Upper lobe of right lung (tissue), 1 donor: ENCODE measurements at places on chromosomes 7 and 10. TPM values are rescaled to one million over a fixed set of nuclear protein-coding genes. Genes with fewer than 3 reads are reported as not detected.

VSTM4 gene
- total RNA-seq, result 19.5 TPM

MYPN gene
- total RNA-seq, result not detected

DPP6 gene
- 1.6 TPM for total RNA-seq

MMRN2 gene
- total RNA-seq, result 86.3 TPM

DNA sequence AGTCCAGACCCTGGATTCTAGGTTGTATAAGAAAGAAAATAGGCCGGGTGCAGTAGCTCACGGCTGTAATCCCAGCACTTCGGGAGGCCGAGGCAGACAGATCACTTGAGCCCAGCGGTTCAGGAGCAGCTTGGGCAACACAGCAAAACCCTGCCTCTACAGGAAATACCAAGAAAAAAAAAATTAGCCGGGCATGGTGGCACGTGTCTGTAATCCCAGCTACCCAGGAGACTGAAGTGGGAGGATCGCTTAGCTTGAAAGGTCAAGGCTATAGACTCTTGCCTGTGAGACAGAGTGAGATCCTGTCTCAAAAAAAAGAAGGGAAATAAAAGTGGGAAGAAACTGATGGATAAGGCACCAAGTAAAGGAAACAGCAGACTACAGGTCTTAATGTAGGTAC lies 287.9 kb upstream of the KLF14 start:
- H3K27me3 ChIP-seq, result no peaks in the 10 kb centered on the region
- no peak for DNase-seq
- H3K4me3 ChIP-seq, result no peak overlapping the region
- H3K36me3 ChIP-seq, result no peaks in the 10 kb centered on the region

DNA sequence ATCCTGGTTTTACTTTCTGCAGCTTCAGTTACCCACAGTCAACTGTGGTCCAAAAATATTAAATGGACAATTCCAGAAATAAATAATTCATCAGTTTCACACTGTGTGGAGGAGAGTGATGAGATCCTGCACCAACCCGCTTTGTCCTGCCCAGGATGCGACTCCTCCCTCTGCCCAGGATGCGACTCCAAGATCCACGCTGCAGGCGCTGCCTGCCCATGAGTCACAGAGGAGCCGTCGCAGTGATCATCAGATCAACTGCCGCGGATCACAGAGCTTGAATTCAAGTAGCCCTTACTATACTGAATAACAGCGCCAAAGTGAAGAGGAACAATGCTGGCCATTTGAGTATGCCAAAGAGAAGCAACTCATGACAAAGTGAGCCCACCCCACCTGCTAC lies 61.5 kb downstream of the GRB10 start:
- no peaks in the 10 kb centered on the region for H3K36me3 ChIP-seq
- no peaks in the 10 kb centered on the region for H3K27me3 ChIP-seq
- no peak for DNase-seq
- H3K4me1 ChIP-seq, result peaks cover 45% of the 10 kb centered on the region
- H3K4me3 ChIP-seq, result no peak overlapping the region

DNA sequence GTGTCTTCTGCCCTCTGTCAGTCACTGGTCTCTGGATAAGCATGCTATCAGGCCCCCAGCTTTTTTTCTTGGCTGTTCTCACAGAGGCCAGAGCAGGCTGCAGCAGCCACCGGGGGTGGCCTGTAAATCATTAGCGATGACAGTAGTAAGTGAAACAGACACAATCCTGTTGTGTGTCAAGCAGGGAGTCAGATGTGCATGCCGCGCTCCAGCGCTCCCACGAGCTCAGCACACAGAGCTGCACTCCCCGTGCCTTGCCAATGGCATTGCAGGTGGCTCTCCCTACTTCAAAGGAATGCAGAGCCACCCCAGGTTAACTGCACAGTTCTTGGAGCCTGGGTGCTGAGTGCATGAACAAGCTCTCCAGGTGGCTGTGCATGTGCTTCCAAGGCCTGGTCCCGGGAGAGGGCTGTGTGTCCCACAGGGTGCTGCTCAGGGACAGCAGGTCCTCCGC lies 226.1 kb downstream of the GLRX3 start:
- no peak for DNase-seq
- H3K27me3 ChIP-seq, result no peaks in the 10 kb centered on the region
- no peak overlapping the region for H3K27ac ChIP-seq
- H3K36me3 ChIP-seq, result no peaks in the 10 kb centered on the region

GRCh38 chr10:33600381-33600780 lies 265.9 kb upstream of the NRP1 start:
- H3K4me1 ChIP-seq, result no peaks in the 10 kb centered on the region
- DNase-seq, result no peak
- H3K27ac ChIP-seq, result no peak overlapping the region
- no peaks in the 10 kb centered on the region for H3K36me3 ChIP-seq
- no peak overlapping the region for H3K4me3 ChIP-seq

DNA sequence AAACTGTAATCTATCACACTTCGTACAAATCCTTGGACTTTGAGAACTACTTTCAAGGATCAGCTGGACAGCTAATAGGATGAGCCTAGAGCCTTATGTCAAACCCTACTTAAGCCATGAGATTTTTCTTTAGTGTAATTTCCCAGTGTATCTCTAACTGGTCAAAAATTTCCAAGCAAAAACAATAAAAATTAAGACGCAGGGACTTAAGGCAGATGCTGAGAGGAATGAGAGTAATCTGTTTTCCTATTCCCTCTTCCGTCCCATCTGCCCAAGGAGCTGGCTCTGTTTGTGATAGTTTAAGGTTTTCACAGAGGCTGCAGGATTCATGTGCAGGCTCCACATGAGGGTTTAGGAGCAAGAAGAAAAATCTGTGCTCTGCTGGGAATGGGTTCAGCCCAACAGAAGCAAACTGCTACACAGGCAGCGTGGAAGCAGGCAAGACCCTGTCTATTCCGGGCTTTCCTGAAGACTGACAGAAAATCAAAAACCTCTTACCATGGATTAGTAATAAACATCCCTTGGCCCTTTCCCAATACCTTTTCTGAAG lies 62.2 kb downstream of the ARMH3 start:
- H3K36me3 ChIP-seq, result peaks cover 65% of the 10 kb centered on the region
- H3K4me3 ChIP-seq, result no peak overlapping the region
- peaks cover 5% of the 10 kb centered on the region for H3K4me1 ChIP-seq
- no peak overlapping the region for H3K27ac ChIP-seq
- no peak for DNase-seq
- H3K27me3 ChIP-seq, result no peaks in the 10 kb centered on the region

- no peak overlapping the region for H3K27ac ChIP-seq
- H3K4me3 ChIP-seq, result no peak overlapping the region
- peaks cover 4% of the 10 kb centered on the region for H3K36me3 ChIP-seq
Measured at GRCh38 chr10:20007426-20007825, 191.2 kb downstream of the PLXDC2 start.

GRCh38 chr7:75981203-75981452 lies 13.3 kb downstream of the TMEM120A start:
- no peak overlapping the region for H3K27ac ChIP-seq
- no peaks in the 10 kb centered on the region for H3K4me1 ChIP-seq
- H3K4me3 ChIP-seq, result no peak overlapping the region
- no peaks in the 10 kb centered on the region for H3K27me3 ChIP-seq
- no peak for DNase-seq

DNA sequence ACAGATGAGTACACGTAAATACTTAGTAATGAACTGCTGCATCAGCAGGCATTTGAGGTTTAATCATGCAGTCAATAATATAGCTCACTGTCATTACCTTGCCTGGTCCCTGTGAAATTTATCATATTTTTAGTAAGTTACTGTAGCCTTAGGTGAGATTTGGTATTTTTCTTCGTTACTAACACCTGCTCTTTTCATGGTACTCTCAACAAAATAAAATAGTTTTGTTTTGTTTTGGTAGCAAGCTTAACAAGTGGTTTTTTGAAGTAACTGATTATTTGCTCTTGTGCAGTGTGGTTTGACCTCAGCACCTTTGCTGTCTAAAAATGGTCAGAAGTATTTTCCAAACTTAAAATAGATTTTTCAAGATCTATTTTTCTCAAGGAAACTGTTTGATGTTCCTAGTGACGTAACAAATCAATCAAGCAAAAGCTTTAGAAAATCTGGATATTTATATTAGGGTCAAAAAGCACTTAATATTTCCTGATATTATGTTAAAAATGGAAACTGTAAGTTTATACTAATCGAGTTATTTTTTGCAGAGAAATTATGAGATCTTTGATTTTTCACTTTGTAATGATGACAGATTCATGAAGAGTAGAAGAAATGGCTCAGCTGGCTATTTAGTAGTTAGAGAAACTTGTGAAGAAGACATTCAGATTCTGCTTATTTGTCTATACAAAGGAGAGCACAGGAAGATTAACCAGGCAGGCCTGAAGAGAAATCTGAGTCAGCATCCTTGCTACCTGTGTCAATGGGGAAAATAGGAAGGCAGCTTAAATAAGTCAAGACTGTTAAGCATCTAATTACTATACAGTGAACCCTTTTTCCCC lies 21.0 kb upstream of the RPA3 start:
- H3K36me3 ChIP-seq, result no peaks in the 10 kb centered on the region
- H3K27ac ChIP-seq, result no peak overlapping the region
- no peaks in the 10 kb centered on the region for H3K27me3 ChIP-seq
- no peak overlapping the region for H3K4me3 ChIP-seq
- DNase-seq, result no peak

- no peak for DNase-seq
- no peaks in the 10 kb centered on the region for H3K27me3 ChIP-seq
- no peak overlapping the region for H3K27ac ChIP-seq
- peaks cover 6% of the 10 kb centered on the region for H3K4me1 ChIP-seq
- H3K4me3 ChIP-seq, result no peak overlapping the region
Measured at GRCh38 chr7:42167206-42167605, 69.8 kb downstream of the GLI3 start.

GRCh38 chr10:130357226-130357625 lies 221.0 kb downstream of the GLRX3 start:
- H3K4me1 ChIP-seq, result no peaks in the 10 kb centered on the region
- no peaks in the 10 kb centered on the region for H3K36me3 ChIP-seq

DNA sequence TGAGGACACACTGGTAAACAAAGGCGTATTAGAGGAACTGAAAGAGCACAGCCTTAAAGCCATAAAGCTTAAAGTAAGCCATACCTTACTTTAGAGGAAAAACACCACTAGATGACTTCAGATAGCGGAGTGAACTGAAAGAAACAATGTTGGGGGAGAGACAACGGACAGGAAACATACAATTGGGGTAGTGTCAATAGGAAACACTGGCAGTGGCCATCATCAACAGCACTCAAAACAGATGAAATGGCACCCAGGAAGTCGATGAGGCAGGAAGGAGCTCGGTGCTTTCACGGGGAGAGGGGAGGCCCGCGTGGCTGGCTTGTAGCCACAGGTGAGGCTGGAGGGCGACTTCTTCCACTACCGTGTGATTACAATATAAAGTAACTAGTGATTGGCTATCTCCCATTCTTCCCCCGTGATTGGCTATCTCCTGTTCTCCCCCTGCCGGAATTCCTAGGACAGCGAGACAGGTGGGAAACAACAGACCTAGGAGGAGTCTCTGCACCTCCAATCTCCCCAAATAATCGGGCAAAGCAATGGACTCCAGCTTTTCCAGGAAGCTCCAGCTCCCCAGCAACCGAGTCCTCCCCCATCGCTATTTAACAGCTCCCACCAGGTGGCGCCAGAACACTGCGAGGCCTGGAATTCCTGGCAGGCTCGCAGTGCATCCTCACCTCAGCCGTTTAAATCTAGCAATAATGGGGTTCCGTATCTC lies 2.4 kb upstream of the TAS2R38 start:
- no peaks in the 10 kb centered on the region for H3K27me3 ChIP-seq
- H3K4me3 ChIP-seq, result peak overlapping the region; percentile 28
- peak; percentile 87 for DNase-seq
- no peaks in the 10 kb centered on the region for H3K36me3 ChIP-seq
- peaks cover 6% of the 10 kb centered on the region for H3K4me1 ChIP-seq

GRCh38 chr7:6705959-6706665 lies 635 bp downstream of the ZNF12 start:
- H3K27ac ChIP-seq, result peak overlapping the region; percentile 86
- peak; percentile 77 for DNase-seq
- peak overlapping the region; percentile 95 for H3K4me3 ChIP-seq

GRCh38 chr10:86085136-86085535 lies 281.5 kb downstream of the GRID1 start:
- DNase-seq, result peak; percentile 33
- H3K27ac ChIP-seq, result no peak overlapping the region
- H3K36me3 ChIP-seq, result no peaks in the 10 kb centered on the region
- H3K27me3 ChIP-seq, result no peaks in the 10 kb centered on the region
- no peaks in the 10 kb centered on the region for H3K4me1 ChIP-seq

DNA sequence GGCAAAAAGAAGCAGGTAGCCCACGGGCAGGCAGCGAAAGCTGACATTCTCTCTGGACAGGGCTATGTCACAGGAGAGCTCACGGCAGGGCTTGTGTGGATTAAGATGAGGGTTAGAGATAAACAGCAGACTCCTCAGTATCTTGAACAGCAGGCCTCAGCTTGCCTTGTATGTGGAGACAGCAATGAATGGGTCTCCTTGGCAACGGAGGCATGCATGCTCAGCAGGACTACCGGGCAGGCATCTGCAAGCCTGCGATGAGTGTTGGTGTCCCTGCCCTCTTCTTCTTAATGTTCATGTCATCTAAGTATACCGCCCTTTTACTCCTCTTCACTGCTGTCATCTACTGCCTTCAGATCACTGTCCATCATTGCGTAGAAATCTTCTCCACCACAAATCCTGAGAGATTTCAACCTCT lies 81.9 kb upstream of the C1GALT1 start:
- DNase-seq, result no peak
- H3K36me3 ChIP-seq, result no peaks in the 10 kb centered on the region
- H3K27ac ChIP-seq, result no peak overlapping the region
- H3K4me3 ChIP-seq, result no peak overlapping the region

DNA sequence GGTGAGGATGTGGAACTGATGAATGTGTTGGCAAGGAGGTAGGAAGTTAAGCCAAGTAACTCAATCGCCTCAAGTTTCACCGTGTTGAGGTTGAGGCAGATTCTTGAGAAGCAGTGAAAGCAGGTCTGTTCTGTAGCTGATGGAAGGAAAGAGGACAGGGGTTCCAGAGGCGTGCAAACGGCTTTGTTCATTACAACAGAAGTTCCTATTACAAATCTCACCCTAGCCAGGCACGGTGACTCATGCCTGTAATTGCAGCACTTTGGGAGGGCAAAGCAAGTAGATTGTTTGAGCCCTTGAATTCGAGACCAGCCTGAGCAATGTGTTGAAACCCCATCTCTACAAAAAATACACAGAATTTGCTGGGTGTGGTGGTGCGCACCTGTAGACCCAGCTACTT lies 36.9 kb upstream of the PTF1A start:
- H3K36me3 ChIP-seq, result no peaks in the 10 kb centered on the region
- DNase-seq, result no peak
- H3K4me3 ChIP-seq, result no peak overlapping the region

DNA sequence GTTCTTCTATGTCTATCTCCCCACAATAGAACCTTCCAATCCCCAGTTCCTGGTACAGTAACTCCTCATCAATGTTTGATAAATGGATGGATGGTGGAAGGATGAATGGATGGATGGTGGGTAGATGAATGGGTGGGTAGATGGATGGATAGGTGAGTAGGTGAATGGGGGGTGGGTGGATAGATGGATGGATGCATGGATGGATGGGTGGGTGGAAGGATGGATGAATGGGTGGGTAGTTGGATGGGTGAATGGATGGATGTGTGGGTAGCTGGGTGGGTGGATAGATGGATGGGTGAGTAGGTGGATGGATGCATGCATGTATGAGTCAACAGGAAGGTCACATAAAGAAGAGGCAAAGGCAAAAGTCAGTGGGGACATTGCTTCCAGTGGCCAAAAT lies 116.8 kb downstream of the GRID1 start:
- no peak overlapping the region for H3K4me3 ChIP-seq
- no peak for DNase-seq
- no peaks in the 10 kb centered on the region for H3K4me1 ChIP-seq
- H3K27ac ChIP-seq, result no peak overlapping the region
- H3K27me3 ChIP-seq, result no peaks in the 10 kb centered on the region
